ENCODE measurements at places on chromosomes 11 and 22.

GRCh38 chr22:21000207-21000986 is 1.5 kb downstream of the THAP7 start:
- DNase-seq: no peak

DNA sequence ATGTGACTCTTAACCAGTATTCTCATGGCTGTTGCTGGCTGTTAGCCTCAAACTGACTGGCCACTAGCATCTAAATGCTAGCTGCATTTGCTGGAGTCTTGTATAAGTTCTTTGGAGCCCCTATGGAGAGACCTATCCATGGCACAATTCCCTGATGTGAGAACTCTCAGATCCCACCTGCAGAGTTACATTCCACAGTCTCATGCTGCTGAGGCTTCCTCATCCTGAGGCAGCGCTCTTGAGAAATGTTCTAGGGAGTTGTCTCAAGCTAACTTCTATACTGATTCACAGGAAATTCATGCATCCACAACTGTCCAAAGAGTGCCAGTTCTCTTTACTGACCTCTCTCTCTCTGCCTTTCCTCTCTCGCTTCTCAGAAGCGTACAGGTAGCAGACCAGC is 218.0 kb upstream of the PITPNB start:
- DNase-seq: no peak

GRCh38 chr22:18005201-18005926 is 19.0 kb downstream of the MICAL3 start:
- DNase-seq: no peak

- no peak for DNase-seq
These were observed 8.7 kb downstream of the APOL5 start for GRCh38 chr22:35726398-35726797.

DNA sequence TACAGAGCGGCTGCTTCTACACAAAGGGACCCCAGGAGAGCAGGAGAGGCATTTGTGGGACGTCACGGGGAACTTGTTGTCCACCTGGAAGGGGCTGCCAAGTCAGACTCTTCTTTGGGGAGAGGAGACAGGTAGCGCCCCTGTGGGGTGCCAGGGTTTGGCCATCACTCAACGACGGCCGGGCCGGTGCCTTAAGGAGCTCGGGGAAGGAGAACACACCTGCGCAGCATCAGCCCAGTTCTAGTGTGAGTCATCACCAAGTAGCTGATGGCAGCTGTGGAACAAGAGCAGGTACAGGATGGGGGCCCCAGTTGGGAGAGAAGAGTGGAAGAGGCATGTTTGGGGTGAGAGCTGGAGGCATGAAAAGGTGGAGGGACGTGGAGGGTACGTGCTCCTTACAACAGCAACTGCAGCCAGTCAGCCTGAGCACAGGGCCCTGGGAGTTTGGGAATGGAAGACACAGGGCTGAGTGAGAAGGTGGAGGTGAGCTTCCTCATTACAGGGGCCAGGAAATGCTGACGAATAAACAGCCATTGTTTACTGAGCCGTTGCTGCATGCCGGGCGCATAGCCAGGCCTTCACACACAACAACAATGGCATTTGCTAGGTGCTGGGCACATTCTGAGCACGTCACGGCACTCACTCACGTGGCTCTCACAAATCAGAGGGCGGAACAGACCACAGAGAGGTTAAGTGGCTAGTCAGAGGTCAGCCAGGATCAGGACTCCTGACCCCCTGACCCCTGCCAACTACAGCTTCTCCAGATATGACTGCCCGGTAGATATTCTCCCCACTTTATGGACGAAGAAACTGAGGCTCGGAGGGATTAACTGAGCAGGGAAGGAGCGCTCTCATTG is 29.1 kb upstream of the TP53I11 start:
- DNase-seq: no peak

GRCh38 chr22:23626286-23626975 is 5.7 kb downstream of the DRICH1 start:
- DNase-seq: no peak

GRCh38 chr11:118342503-118343161 is at the start of gene CD3D:
CD3D (minus strand) TSS chr11:118342705; CDS start chr11:118342607, 98 bp downstream.
- DNase-seq: no peak

DNA sequence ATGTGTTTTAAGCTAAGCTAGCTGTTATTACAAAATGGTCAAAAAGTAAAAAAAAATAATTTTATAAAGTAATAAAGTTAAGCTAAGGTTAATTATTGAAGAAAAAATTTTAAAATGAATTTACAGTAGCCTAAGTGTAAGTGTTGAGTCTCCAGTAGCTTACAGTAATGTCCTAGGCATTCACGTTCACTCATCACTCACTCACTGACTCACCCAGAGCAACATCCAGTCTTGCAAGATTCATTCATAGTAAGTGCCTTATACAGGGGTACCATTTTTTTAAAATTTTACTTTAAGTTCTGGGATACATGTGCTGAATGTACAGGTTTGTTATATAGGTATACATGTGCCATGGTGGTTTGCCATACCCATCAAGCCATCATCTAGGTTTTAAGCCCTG is 11.6 kb upstream of the OOSP4B start:
- DNase-seq: no peak

DNA sequence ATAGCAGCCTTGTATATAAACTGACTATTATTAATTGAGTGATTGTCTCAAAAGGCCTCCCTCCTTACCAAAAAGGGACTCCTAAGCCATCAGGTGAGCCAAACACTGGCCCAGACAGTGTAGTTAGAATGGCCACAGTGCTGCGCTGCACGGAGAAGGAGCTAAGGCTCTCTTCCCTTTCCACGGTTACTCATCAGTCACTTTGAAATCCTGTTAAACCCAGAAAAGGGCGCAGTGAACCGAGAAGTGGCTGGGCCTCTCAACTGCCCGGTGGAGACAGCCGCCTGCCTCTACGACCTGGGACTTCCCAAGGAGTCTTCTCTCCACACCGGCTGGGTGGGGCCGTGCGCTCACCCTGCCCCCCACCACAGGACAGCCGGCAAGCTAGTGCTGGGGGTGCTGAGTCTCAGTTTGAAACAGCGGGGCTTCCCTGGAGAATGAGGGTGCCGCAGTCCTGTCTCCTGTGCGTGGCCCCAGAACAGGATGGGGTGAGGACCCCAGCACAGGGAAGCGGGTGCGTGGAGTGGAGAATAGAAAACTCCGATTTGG is 1.3 kb downstream of the MYH9 start:
- DNase-seq: no peak

DNA sequence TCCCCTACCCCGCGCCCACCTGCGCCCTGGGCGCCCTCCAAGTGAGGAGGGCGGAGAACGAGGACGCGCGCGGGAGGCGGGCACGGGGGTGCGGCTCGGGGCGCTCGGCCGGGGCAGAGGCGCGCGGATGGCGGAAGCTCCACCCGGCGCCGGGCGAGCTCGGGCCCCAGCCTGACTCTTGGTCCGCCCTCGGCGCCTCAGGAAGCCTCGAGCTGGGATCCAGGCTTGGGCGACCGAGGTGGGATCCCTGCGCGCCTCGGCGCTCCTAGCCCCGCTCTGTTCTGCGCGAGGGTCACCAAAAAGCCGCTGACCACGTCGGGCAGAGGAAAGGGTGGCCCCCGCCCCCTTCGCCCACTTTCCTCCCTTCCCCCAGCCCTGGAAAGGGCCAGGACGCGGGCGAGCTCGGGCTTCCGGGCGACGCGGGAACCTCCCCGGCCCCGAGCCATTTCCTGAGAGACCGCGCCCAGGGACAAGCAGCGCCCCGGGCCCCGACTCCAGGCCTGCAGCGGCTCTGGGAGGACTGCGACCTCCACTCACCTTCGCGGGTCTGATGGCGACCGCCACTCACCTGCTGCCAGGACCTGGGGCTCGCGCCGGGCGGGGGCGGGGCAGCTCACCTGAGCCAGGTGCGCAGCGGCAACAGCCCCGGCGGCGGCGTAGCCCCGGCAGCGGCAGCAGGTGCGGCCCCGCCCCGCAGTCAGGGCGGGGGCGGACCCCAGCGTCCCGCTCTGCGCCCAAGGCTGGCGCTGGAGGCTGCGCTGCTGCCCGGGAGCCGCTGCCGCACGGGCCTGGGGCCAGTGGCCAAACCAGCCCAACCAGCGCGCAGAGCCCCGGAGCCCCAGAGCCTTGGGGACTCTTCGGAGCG is 2.2 kb upstream of the SIGIRR start:
- DNase-seq: no peak

GRCh38 chr22:36472689-36473088 is 8.8 kb downstream of the TXN2 start:
- no peak for DNase-seq

DNA sequence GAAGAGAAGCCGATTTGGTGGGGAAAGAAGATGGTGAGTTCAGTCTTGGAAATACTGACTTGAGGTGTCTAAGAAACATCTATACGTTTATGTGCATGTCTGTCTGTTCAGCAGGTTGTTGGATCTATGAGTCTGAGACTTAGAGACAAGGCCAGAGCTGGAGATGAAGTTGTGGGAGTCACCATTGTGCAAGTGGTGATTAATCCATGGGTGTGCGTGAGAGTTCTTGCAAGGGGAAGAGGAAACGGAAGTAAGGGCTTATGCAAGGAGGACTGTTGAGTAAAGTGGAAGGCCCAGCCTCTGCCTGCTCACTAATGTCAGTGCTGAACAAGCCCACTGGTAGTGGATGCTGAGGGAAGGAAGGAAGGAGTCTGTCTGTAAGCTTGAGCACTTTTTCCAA is 9.7 kb downstream of the TMEM45B start:
- DNase-seq: no peak

DNA sequence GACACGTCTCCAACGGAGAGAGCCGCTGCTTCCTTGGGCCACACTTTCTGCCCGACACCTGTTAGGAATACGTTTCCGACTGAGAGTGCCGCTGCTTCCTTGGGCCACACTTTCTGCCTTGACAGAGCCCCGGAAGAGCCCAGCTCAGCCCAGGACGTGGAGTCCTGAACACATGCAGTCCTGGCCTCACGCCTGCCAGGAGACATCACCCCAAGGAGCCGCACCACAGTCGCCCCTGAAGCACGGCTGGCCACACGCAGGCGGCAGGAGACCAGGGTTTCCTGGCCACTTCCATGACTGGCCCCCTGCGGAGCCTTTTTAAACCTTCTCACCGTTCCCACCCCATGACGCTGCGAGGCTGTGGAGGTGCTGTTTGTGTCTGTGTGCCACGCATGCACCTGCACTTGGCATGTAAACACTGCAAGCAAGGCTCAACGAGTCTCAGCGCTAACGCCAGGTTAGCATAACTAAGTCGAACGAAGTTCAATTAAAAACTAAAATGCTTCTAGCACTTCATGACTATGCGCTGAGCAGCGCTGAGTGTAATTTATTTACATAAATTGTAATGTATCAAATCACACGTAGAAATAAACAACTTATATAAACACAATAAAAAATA is 8.8 kb downstream of the TOLLIP start:
- no peak for DNase-seq
